ENCODE measurements at places on chromosomes 3 and 15.
A peak's percentile ranks its signal among the peaks of the same experiment; 100 is the strongest.

DNA sequence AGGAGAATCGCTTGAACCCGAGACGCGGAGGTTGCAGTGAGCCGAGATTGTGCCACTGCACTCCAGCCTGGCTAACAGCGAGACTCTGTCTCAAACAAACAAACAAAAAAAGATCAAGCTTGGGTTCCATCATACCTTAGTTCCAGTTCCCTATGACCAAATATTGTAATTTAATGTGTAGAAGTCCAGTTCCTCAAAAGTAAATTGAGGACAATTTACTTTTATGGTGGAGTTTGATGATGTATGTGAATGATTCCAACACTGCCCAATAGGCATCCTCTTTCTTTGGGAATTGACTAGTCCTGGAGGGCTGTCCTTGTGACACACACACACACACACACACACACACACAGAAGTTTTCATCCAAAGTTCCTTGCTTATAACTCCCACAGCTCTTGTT is 2.8 kb upstream of the PKM start:
- no peak overlapping the region for H3K27ac ChIP-seq
- H3K36me3 ChIP-seq, result no peaks in the 10 kb centered on the region
- H3K4me1 ChIP-seq, result peaks cover 7% of the 10 kb centered on the region
- no peak for DNase-seq
- no peaks in the 10 kb centered on the region for H3K27me3 ChIP-seq
- no peak overlapping the region for H3K4me3 ChIP-seq

GRCh38 chr3:56921573-56922453 is 120.1 kb upstream of the ARHGEF3 start:
- no peaks in the 10 kb centered on the region for H3K36me3 ChIP-seq
- no peaks in the 10 kb centered on the region for H3K27me3 ChIP-seq
- H3K4me3 ChIP-seq, result peak overlapping the region; percentile 24
- DNase-seq, result peak; percentile 41

GRCh38 chr15:39886418-39886817 is 33.6 kb downstream of the GPR176 start:
- no peaks in the 10 kb centered on the region for H3K27me3 ChIP-seq
- no peaks in the 10 kb centered on the region for H3K36me3 ChIP-seq
- no peak overlapping the region for H3K4me3 ChIP-seq
- H3K27ac ChIP-seq, result no peak overlapping the region
- H3K4me1 ChIP-seq, result peaks cover 2% of the 10 kb centered on the region

GRCh38 chr15:86009727-86010126 is 69.9 kb upstream of the AGBL1 start:
- H3K4me1 ChIP-seq, result no peaks in the 10 kb centered on the region
- DNase-seq, result no peak
- no peaks in the 10 kb centered on the region for H3K36me3 ChIP-seq
- H3K27ac ChIP-seq, result no peak overlapping the region

GRCh38 chr3:135965129-135965505 is 411 bp upstream of the PPP2R3A start:
- H3K4me3 ChIP-seq, result peak overlapping the region; percentile 82
- DNase-seq, result no peak
- H3K27ac ChIP-seq, result no peak overlapping the region
- no peaks in the 10 kb centered on the region for H3K27me3 ChIP-seq
- peaks cover 2% of the 10 kb centered on the region for H3K4me1 ChIP-seq

- no peak overlapping the region for H3K27ac ChIP-seq
- H3K27me3 ChIP-seq, result no peaks in the 10 kb centered on the region
- peaks cover 2% of the 10 kb centered on the region for H3K4me1 ChIP-seq
- no peaks in the 10 kb centered on the region for H3K36me3 ChIP-seq
Measured at GRCh38 chr3:28574036-28574435, 225.4 kb upstream of the AZI2 start.

- H3K36me3 ChIP-seq, result no peaks in the 10 kb centered on the region
- H3K27ac ChIP-seq, result no peak overlapping the region
- no peaks in the 10 kb centered on the region for H3K27me3 ChIP-seq
- DNase-seq, result no peak
Measured at GRCh38 chr3:127959873-127960272, 44.8 kb downstream of the KBTBD12 start.

DNA sequence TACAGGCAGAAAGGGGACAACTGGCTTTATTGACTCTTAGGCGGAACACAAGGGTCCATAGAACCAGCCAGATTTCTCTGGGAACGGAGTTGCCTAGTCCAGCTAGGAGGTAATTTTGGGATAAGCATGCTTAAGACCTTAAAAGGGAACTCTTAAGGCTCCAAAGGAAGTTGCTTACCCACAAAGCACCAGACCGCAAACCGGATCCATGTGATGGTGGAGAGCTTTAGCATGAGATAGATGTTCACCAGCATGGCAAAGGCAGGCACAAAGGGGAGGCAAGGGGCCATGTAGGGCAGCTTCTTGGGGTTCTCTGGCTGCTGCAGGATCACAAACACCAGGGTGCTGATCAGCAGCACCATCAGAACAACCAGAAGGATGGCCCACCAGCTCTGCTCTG is 61.4 kb downstream of the CLDN11 start:
- DNase-seq, result no peak
- no peaks in the 10 kb centered on the region for H3K36me3 ChIP-seq
- H3K4me1 ChIP-seq, result peaks cover 9% of the 10 kb centered on the region
- H3K4me3 ChIP-seq, result no peak overlapping the region

- no peak overlapping the region for H3K27ac ChIP-seq
- no peaks in the 10 kb centered on the region for H3K27me3 ChIP-seq
- no peak for DNase-seq
- no peak overlapping the region for H3K4me3 ChIP-seq
Measured at GRCh38 chr3:82942041-82942440, 1180.6 kb upstream of the GBE1 start.

DNA sequence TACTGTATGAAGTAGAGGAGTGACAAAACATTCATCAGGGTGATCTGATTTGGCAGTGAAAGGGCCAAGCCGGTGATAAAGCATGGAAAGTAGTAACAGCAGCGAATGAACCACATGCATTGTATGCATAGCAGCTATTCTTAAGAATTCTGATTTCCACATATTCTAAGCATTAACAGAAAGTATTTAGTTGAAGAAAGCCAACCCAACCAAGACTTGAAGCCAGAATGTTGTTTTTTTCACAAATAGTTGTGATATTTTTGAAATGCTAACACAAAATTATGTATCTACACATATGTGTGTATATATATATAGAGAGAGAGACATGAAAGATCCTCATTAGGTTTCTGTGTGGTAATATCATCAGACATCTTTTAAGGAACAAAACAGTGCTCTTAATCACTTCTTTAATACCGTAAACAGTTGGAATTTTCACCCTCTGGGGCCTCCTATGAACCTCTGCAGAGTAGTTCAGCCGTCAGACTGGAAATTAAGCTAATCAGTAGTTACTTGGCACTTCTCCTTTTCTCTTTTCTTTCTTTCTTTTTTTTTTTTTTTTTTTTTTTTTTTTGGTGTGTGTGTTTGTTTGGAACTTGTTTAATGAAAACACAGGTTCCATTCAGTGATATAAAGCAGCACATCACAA is 139.6 kb downstream of the CMSS1 start:
- H3K27ac ChIP-seq, result no peak overlapping the region
- no peaks in the 10 kb centered on the region for H3K36me3 ChIP-seq
- DNase-seq, result no peak
- H3K4me3 ChIP-seq, result no peak overlapping the region
- H3K27me3 ChIP-seq, result no peaks in the 10 kb centered on the region

DNA sequence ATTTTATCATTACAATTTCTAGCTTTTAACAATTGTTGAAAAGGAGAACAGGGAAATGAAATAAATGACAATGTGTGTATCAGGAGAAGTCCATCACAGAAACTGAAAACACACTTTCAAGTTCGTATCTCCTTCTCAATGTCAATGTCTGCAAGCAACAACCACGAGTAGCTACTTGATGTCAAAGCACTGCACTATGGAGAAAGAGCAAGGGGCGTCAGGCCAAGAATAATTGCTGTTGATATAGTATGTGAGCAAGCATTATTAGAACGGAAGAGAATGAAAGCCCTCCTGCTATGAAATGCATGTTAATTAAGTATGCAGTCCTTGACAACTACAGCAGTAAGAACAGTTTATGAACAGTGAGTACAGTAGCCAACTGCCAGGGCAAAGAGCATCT is 1250.1 kb downstream of the ZPLD1 start:
- H3K36me3 ChIP-seq, result no peaks in the 10 kb centered on the region
- no peaks in the 10 kb centered on the region for H3K4me1 ChIP-seq
- H3K27ac ChIP-seq, result no peak overlapping the region
- no peak for DNase-seq
- H3K4me3 ChIP-seq, result no peak overlapping the region

GRCh38 chr3:187287256-187287655 is 4.3 kb downstream of the MASP1 start:
- H3K36me3 ChIP-seq, result no peaks in the 10 kb centered on the region
- H3K27ac ChIP-seq, result no peak overlapping the region
- no peak overlapping the region for H3K4me3 ChIP-seq
- no peaks in the 10 kb centered on the region for H3K4me1 ChIP-seq

All from ovary (tissue), 10 donors.